ENCODE measurements at places on chromosomes 12 and 14. TPM values are rescaled to one million over a fixed set of nuclear protein-coding genes. Genes with fewer than 3 reads are reported as not detected.

Gene TMEM63C
- total RNA-seq = 0.05 TPM

Gene SDS
- total RNA-seq = 1.1 TPM

Gene DDN
- 415 TPM for total RNA-seq

Gene KRT80
- 0.13 TPM for total RNA-seq

Gene MYBPC1
- total RNA-seq = 2,958 TPM

Gene SYNDIG1L
- total RNA-seq = not detected

Gene KRT75
- total RNA-seq = not detected

GRCh38 chr12:47935184-47935583 is 28.2 kb upstream of the TMEM106C start:
- peak; percentile 36 for DNase-seq
- H3K4me1 ChIP-seq = no peaks in the 10 kb centered on the region
- H3K27me3 ChIP-seq = no peaks in the 10 kb centered on the region
- no peaks in the 10 kb centered on the region for H3K36me3 ChIP-seq
- H3K4me3 ChIP-seq = no peak overlapping the region

DNA sequence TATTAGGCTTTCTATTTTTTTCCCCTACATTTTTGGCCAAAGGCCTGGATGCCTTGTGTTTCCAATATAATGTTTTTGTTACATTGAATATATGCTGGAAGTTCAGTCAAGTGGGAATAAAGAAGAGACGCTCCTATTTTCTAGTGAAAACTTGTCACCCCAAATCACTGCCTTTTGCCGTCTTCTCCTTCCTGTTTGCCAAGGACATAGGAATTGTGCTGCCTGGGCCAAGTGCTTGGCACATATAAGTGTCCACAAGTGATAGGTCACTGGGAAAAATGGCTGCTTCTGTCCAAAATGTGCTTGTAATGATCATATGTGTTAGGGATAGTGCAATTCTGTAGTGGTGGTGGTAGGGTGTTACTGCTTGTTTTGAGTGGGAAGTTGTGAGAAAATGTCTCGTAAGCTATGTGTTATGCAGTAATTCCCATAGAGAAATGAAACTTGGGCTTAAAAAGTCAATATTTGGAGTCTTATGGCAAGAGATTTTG is 11.6 kb upstream of the KCNJ8 start:
- H3K4me3 ChIP-seq = no peak overlapping the region
- DNase-seq = no peak
- H3K36me3 ChIP-seq = no peaks in the 10 kb centered on the region
- H3K4me1 ChIP-seq = no peaks in the 10 kb centered on the region
- peak overlapping the region; percentile 1 for H3K27ac ChIP-seq

GRCh38 chr12:7959278-7959677 is 23.3 kb upstream of the SLC2A3 start:
- H3K27ac ChIP-seq = no peak overlapping the region
- no peaks in the 10 kb centered on the region for H3K36me3 ChIP-seq
- no peaks in the 10 kb centered on the region for H3K27me3 ChIP-seq
- H3K4me3 ChIP-seq = no peak overlapping the region
- H3K4me1 ChIP-seq = no peaks in the 10 kb centered on the region

DNA sequence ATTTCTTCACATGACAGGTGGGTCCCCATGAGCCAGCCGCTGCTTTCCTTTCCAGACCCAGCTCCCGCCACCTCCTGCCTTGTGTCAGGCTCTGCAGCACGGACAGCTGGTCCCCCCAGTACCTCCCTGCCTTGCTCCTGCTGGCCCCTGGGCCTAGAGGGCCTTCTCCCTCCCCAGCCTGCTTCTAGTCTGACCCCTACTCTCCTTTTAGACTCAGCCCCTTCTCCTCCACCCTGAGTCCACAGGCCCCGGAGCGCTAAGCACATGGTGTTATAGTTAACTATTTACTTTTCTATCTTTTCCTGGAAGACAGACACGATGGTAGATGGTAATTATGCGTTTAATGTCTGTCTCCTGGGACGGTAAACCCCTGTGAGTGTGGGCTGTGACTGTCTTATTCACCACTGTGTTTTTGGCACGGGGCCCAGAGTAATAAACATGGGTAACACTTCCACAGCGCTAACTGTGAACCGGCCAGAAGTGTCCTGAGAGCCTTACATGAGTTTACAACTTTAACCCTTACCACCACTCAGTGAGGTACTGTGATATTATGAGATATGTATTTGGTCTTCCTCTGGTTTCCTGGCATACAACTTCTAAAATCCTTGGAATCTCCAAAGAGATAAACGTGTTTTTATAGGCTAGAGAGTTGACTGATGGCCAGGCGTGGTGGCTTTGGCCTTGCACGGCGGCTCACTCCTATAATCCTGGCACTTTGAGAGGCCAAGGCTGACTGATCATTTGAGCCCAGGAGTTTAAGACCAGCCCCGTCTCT is 41.2 kb downstream of the DGLUCY start:
- H3K4me1 ChIP-seq = peaks cover 51% of the 10 kb centered on the region
- peak; percentile 30 for DNase-seq
- no peaks in the 10 kb centered on the region for H3K27me3 ChIP-seq
- peaks cover 4% of the 10 kb centered on the region for H3K36me3 ChIP-seq
- H3K4me3 ChIP-seq = no peak overlapping the region

- no peak for DNase-seq
- no peaks in the 10 kb centered on the region for H3K36me3 ChIP-seq
- H3K4me1 ChIP-seq = peaks cover 19% of the 10 kb centered on the region
- no peak overlapping the region for H3K4me3 ChIP-seq
These were observed 66.6 kb downstream of the FLRT2 start for GRCh38 chr14:85596562-85596961.

GRCh38 chr12:120292661-120293531 is at the start of gene RNU4-1:
Gene RNU4-1, minus strand, starts transcription at chr12:120293237.
- peak; percentile 62 for DNase-seq
- H3K4me3 ChIP-seq = peak within 1 kb of the TSS; percentile 78
- H3K27me3 ChIP-seq = no peaks in the 10 kb centered on the region

DNA sequence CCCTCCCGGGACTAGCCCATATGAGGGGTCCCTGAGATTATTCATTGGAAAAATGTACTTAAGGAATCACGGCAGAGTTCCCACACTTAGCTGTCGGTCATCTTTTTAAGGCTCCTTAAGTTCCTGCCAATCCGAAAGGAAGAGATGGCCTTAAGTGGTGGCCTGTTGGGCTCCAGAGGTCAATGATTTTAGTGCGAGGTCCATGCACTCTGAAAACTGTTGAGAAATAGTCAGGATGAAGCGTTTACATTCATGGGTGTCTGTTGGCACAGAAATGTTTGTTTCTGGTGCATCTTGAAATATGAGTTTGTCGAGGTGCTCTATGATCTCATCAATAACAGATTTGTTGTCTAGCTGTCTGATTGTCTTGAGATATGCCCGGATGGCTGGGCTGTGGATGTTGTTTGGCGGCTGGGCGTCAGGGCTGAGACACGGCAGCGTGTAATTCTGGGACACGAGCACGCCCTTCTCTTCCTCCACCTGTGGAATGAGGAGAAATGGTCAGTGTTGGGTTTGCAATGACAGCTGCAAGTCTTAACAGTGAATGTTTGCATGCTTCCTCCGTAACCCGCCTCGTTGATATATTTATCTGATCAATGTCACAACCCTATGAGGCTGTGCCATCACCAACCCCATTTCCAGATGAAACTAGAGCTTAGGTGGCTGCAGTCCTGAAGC is 1.6 kb downstream of the IL31 start:
- no peaks in the 10 kb centered on the region for H3K36me3 ChIP-seq
- H3K4me1 ChIP-seq = no peaks in the 10 kb centered on the region
- no peak for DNase-seq
- no peak overlapping the region for H3K4me3 ChIP-seq
- peaks cover 3% of the 10 kb centered on the region for H3K27me3 ChIP-seq
- no peak overlapping the region for H3K27ac ChIP-seq

GRCh38 chr12:913919-914698 is 35.4 kb downstream of the RAD52 start:
- no peaks in the 10 kb centered on the region for H3K27me3 ChIP-seq
- DNase-seq = no peak
- peaks cover 87% of the 10 kb centered on the region for H3K36me3 ChIP-seq

DNA sequence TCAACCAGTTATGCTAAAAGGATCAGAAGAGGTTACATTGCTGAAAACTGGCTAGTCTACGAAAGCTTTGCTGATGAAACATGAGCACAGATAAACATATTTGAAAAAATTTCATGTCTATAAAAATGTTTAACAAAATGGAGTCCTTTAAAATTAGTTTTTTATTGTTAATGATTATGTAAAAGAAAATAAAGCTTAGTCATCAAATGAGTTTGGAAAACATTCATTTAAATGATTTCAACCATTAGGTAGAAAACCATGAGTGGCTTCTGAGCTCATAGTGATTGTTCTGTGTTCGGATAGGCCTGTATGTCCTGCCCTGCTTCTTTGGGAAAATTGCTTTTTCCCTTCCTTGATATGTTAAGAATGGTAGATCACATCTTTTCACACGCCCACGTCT is 584 bp upstream of the CD163L1 start:
- H3K27ac ChIP-seq = no peak overlapping the region
- DNase-seq = no peak
- no peaks in the 10 kb centered on the region for H3K4me1 ChIP-seq
- H3K27me3 ChIP-seq = no peaks in the 10 kb centered on the region
- H3K36me3 ChIP-seq = no peaks in the 10 kb centered on the region

DNA sequence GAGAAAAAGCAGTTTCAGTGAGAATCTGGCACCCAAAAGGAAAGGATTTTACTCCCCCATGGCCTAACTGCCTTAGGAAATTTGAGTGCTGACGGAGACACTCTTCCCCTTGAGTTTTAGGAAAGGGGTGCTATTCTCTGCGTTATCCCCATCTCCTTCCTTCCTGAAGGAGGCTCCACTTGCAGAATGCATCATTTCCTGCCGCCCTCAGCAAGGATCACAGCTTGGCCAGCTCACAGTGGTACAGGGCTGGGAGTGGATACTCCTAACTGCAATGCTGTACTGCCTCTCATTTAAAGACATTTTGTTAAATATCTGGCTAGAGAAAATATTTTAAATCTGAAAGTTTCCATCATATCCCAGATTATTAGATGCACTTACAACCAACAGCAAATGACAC is 33.0 kb downstream of the RDH12 start:
- no peak overlapping the region for H3K4me3 ChIP-seq
- no peaks in the 10 kb centered on the region for H3K36me3 ChIP-seq
- no peaks in the 10 kb centered on the region for H3K27me3 ChIP-seq
- H3K4me1 ChIP-seq = peaks cover 24% of the 10 kb centered on the region
- DNase-seq = no peak

DNA sequence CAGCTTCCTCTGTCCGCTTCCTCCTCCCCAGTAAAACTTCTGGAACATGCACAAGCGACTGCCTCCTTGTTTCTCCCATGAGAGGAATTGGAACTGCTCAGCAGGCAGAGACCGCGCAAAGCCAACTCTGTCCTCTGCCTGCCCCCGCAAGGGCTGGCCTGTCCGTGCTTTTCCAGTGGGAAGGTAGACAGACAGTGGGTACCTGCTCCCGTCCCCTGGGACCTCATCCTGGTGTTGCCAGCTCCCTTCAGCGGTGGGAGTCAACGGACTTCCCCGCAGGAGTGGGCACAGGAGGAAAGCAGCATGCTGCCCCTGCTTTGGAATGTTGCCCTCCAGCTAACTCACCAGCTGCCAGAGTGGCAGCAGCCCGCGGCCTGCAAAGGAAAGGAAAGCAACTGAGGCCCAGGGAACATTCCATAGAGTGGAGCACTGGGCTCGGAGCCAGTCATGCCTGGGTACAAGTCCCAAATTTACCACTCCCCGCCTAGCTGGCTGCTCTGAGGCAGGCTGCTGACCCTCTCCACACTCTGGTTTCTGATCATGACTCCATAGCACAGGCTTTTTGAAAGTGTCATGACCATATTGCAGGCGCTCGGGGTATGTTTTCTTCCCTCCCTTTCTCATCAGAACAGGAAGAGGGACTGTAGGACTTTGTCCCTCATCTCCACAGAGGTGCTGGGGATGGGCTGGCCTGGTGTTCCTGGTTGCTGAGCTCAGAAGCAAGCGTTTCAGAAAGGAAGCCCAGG is 89.2 kb upstream of the CLMN start:
- no peaks in the 10 kb centered on the region for H3K36me3 ChIP-seq
- H3K4me1 ChIP-seq = no peaks in the 10 kb centered on the region
- H3K4me3 ChIP-seq = no peak overlapping the region
- peak overlapping the region; percentile 57 for H3K27ac ChIP-seq

- DNase-seq = no peak
- H3K4me1 ChIP-seq = no peaks in the 10 kb centered on the region
- H3K4me3 ChIP-seq = no peak overlapping the region
- no peak overlapping the region for H3K27ac ChIP-seq
- peaks cover 3% of the 10 kb centered on the region for H3K27me3 ChIP-seq
- no peaks in the 10 kb centered on the region for H3K36me3 ChIP-seq
These were observed 3.1 kb downstream of the CEBPE start for GRCh38 chr14:23115918-23116317.

Measured in gastrocnemius medialis (tissue), 4 donors.